ENCODE measurements at places on chromosomes 1 and 21.

DNA sequence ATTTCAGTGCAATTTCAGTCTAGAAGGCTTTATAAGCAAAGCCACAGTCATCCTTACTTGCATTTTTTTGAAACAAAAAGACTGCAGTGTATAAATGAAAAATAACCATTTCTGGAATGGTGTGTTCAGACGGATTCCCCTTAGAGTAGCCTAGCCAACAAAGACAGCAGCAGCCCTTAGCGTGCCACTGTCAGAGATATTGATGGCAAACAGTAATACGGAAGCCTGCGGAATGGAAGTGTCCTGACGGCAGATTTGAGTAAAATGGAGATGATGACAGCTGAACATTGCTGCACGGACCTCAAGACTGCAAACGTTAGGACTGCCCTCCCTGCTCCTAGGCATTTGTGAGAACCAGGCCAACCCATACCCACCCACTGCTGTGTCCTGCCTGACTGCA, 54.7 kb downstream of the PDE9A start:
- no peak for DNase-seq

DNA sequence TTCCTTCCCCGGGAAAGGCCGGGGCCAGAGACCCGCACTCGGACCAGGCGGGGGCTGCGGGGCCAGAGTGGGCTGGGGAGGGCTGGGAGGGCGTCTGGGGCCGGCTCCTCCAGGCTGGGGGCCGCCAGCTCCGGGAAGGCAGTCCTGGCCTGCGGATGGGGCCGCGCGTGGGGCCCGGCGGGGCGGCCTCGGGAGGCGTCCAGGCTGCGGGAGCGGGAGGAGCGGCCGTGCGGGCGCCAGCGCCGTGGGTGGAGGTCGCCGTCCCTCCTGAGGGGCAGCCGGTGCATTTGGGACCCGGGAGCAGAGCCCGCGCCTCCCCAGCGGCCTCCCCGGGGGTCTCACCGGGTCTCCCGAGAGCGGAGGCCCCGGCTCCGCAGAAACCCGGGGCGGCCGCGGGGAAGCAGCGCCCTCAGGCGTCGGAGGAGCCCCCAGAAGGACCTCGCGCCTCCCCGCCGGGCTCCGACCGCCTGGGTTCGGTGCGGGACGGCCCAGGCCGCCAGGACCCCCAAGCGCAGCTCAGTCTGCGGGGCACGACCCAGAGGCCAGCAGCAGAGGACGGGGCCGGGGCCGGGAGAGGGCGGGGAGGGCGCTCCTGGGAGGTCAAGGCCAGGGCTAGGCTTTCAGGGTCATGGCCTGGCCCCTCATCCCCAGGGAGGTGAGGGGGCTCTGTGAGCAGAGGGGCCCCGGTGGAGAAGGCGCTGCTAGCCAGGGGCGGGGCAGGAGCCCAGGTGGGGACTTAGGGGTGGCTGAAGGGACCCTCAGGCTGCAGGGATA, 7.2 kb upstream of the SLX9 start:
- peak; percentile 81 for DNase-seq

- DNase-seq, result no peak
Observed at GRCh38 chr1:3628445-3628844, 3.6 kb downstream of the TPRG1L start.

- no peak for DNase-seq
Observed at GRCh38 chr1:57736940-57737339, 313.1 kb upstream of the DAB1 start.

DNA sequence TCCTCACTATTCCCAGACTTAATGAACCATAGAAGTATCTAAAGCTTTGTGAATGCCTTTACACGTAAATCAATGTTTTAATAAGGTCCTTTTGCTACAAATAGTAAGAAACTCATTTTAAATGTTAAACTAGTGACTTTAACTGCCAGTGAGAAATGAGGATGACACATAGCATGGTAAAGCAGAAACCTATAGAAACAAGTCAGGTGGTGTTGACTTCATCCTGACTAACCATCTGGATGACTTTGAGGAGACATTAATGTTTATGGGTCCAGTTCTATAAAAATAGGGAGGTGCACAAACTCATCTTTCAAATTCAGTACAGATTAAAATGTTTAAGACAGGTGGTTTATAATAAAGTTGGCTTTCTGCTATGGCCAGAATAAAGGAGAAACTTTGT, 85.4 kb downstream of the COLGALT2 start:
- no peak for DNase-seq

DNA sequence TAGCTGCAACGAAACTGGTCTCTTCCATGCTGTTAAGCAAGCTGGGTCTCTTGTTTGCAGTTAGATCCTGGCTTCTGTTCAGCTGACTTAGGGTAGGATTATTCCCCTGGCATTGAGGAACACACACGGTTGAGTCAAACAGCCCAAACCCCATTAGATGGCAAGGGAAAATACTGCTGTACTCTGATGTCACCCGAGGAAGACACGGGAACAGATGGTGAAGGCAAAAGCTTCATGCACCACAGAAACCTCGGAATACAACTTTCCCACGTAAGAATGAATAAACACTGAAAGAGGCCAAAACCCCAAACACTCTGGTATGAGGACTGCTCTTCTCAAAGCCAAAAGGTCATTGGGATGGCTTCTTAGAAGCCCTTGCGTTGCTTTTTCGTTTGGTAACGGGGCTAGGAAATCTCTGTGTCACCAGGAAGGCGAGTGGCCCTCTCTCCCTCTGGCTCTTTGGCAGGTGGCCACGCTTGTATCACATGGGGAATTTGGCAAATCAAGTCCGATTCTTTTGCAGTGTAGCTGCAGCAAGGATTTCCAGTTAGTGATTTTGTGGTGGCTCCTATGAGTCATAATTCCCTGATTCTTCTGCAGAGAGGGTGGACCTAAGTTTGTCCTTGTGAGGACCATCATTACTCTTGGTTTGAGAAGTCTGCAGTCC, 16.7 kb upstream of the LYST start:
- no peak for DNase-seq

GRCh38 chr1:173453982-173454381, 23.2 kb upstream of the PRDX6 start:
- DNase-seq, result no peak

GRCh38 chr1:193060115-193060403, 647 bp downstream of the RO60 start:
- DNase-seq, result no peak

DNA sequence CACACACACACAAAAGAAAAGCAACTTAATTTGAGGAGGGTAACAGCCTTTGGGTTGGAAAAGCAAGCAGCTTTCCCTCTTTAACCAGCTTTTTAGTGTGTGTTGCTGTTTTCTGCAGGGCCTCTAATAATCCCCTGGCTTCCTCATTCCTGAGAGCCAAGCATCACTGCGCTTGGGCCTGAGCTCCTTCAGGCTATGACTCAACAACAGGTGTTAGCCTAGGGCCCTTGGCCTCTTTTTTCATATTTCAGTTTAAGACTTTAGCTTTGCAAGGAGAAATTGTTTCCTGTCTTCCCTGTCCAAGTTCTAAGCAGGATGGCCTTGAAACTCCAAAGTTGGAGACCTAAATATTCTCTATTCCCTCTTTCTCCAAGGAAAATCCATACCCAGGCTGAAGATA, 26.2 kb upstream of the SNX27 start:
- DNase-seq, result no peak

GRCh38 chr1:100411019-100411418, 58.7 kb downstream of the CDC14A start:
- DNase-seq, result no peak

- DNase-seq, result peak; percentile 8
Observed at GRCh38 chr1:67683766-67684525, 1.1 kb upstream of the GADD45A start.

DNA sequence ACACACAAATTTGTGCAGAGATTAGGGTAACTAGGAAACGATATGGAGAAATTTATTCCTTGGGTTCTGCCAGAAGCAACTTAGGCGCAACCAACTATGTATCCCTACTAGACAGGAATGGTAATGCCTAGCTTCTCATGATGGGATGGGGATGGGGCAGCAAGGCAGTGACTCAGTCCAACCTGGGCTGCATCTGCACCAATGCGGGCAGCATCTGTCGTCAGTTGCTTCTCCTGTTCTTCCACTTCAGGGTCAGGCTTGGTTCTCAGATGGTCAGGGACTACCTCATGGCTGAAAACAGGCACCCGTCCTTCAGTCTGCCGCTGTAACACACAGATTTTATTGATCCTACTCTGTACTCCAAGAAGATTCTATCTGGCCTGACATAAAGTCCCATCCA, 2.9 kb downstream of the MED8 start:
- DNase-seq, result no peak

GRCh38 chr1:21503706-21504377, 5.4 kb upstream of the ALPL start:
- DNase-seq, result no peak

GRCh38 chr1:232705815-232706575, 76.1 kb upstream of the SIPA1L2 start:
- no peak for DNase-seq

DNA sequence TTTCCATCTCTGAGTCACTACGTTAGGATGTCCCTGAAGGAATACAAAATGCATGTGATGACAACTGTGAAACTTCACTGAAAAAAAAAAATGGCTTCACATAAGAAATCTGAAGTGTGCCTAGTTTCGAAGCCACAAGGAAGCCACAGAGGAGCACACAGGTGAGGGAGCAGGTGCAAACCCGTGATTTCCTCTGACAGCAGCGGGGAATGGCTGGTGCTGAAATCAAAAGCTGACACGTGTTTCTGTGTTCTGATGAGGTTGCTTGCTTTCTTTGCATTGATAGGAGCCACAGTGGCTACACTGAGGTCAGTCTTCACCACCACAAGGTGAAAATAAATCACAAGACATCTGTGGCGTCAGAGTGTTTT, 105.7 kb upstream of the TLR5 start:
- peak; percentile 73 for DNase-seq

DNA sequence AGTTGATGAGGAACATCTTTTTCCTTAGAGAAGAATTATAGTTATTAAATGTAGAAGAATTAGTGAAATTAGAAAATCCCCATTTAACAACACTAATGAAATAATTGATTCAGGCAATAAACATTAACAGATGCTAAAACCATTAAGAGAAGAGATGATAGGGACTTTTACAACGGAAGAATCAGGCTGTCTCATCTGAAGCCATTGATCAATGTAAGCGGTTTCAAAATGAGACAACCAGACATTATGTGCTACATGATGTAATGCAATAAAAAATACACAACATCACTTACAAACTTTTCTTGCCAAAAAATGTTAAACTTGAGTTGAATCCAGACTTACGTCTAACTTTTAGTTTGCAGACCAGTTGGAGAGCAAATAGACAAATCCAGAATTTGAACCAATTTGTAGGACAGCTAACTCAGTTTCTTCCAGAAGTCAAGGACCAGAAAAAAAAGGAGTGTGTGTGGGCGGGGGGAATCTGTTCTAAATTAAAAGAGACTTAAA, 165.4 kb upstream of the DPT start:
- no peak for DNase-seq

DNA sequence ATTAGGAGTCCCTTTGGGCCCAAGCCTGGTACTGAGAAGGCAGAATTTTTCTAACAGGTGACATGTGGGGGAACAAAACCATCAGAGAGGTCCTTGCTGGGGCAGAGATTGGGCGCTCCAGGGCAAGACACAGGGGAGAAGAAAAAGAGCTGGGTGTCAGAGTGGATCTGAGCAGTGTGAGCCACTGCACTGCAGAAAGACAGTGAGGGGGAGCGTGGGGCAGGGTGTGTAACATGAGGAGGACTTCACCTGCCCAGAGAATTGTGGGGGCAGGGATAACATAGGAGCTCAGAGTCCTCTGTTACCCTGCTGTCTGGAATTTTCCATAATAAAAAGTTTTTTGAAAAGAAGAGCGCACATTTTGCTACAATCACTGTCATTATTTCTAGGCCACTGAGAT, 25.5 kb upstream of the CSF3R start:
- DNase-seq, result no peak

GRCh38 chr1:207033302-207033701, 746 bp upstream of the C1orf116 start:
- no peak for DNase-seq

DNA sequence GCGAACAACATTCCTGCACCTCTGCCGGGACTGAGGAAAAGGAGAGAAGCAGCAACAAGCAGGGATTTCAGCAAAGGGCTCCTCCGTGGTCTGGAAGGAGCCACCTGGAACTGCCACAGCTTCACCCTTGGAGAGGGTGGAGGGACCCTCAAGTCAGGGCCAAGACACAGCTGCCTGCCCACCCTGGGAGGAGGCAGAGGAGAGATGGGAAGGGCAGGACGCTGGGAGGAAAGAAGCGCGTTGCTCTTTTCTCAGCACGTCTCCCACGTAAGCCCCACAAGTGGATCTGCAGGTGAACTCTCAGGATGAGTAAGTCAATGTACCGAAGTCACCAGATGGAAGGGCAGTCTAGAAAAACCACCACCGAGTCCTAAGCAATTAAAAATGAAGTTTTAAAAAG, 39.6 kb downstream of the SLC19A1 start:
- no peak for DNase-seq

DNA sequence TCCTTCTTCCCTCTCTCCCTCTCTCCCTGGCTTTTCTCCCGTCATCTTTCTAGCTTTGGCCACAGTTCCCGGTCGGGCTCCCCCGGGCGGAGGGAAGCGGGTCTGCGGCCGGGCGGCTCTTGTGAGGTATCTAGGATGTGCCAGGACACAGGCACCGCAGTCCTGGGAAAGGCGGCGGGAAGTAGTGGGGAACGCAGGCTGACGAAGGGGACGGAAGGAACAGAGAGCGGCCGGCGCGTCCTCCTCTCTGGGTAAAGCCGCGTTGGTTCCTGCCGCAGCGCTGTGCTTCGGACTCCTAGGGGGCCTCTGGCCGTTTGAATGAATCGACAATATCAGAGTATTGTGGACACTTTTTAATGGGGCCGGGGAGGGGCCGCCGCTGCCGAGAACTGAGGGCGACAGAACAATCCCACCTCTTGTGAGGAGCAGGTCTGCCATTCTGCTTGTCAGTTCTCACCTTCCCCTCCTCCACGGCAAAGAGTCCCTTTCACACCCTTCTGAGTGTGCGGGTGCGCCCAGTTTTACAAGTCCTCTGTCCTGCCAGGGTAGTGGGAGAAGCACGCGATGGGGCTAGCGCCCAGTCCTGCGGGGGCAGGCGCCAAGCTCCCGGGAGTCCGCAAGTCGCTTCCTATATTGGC, 1.2 kb upstream of the LHX9 start:
- no peak for DNase-seq

DNA sequence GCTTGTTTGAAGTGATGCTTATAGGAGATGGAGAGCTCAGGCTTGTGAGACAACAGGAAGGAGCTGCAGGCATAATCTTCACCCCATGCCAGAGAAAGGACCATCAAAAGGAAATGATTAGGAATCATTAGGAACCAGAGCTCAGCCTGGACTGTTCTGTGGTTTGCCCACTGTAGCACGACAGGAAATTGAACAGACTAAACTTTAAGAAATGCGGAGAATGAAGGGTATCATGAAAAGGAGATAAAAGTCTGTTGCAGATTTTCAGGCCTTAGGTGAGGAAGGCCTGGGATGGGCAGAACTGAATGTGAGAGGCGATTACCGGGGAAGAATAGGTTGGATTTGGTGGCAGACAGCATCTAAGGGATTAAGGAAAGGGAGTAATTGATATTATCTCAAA, 292.0 kb upstream of the PLXNA2 start:
- DNase-seq, result no peak

Measured in naive thymus-derived CD8-positive, alpha-beta T cell (primary cell).